D721Med (cell line): ENCODE measurements at places on chromosomes 13 and 19.

- DNase-seq = no peak
Observed at GRCh38 chr19:4053423-4054324, 13.0 kb downstream of the ZBTB7A start.

DNA sequence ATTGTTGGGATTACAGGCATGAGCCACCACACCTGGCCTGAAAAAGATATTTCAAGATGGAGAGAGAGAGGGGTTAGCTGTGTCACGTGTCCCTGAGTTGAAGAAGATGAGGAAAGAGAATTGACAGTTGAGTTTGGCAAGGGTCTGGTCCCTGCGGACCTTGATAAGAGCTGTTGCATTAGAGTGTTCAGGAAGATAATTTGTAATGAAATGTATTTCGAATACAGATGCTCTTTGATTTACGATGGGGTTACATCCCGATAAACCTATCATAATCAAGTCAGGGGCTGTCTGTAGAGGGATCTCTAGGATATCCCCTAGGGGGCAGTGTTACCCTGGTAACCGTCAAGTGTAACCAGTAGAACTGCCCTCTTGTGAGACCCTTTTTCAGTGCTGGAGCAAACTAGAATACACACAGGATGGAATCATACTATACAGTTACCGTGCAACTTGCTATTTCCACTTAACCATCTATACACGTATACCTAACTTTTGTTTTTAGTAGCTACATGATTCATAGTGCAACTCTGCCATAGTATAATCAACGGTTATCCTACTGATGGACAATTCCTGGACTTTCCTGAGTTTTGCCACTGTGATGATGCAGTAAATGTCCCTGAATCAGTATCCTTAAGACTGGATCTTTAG is 1.5 kb upstream of the ELOF1 start:
- DNase-seq = no peak

DNA sequence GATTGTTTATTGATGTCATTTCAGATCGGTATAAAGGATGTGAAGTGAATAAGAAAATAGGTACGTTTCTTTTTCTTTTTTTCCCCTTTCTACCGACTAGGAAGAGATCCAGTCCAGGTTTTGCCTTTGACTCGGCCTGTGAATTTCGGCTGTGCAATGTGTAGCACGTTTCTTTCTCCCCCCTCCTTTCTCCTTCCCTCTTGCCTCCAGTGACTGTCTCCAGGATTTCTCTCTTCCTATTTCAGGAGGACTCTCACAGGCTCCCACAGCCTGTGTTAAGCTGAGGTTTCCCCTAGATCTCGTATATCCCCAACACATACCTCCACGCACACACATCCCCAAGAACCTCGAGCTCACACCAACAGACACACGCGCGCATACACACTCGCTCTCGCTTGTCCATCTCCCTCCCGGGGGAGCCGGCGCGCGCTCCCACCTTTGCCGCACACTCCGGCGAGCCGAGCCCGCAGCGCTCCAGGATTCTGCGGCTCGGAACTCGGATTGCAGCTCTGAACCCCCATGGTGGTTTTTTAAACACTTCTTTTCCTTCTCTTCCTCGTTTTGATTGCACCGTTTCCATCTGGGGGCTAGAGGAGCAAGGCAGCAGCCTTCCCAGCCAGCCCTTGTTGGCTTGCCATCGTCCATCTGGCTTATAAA is at the start of gene GPC6:
Gene GPC6, plus strand, starts transcription at position 185 of the 657 bp plus-strand sequence.
- DNase-seq = peak; percentile 26

DNA sequence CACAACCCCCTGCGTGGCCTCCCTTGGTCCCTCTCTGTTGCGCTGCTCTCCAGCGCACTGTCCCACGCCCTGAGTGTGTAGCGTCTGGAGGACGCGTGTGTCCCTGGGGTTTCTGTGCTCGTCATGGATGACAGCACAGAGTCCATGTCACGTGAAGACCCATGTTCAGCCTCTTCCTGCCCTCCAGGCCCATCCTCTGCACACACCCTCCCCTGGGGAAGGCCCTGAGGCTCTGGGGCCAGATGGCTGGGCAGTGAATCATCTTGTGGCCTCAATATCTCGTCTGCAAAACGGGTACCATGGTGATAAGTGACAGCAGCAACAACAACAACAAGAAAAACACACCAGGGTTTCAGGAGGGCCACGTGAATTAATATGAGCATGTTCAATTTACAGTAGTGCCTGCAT is 71.5 kb upstream of the ARHGEF7 start:
- DNase-seq = no peak

DNA sequence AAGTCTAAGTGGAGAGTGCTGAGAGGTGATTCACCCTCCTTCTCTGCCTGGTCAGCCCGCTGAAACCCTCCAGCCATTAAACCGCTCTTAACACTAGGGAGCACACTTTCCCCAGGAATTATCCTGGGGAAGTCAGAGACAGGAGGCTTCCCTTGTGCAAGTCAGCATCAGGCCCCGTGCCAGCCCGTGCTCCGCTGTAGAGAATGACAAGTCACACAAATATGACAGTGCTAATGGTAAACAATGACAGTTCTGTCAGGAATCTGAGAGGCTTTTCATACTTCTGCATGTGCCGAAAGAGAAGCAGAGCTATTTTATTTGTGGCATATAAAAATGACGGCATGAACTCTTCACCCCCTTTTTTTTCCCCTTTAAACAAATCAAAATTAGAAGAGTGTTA is 816.9 kb upstream of the SLC10A2 start:
- peak; percentile 15 for DNase-seq
